ENCODE measurements at places on chromosomes 2 and 18.

GRCh38 chr2:214807653-214808052 lies 1.8 kb downstream of the BARD1 start:
- no peak for DNase-seq

DNA sequence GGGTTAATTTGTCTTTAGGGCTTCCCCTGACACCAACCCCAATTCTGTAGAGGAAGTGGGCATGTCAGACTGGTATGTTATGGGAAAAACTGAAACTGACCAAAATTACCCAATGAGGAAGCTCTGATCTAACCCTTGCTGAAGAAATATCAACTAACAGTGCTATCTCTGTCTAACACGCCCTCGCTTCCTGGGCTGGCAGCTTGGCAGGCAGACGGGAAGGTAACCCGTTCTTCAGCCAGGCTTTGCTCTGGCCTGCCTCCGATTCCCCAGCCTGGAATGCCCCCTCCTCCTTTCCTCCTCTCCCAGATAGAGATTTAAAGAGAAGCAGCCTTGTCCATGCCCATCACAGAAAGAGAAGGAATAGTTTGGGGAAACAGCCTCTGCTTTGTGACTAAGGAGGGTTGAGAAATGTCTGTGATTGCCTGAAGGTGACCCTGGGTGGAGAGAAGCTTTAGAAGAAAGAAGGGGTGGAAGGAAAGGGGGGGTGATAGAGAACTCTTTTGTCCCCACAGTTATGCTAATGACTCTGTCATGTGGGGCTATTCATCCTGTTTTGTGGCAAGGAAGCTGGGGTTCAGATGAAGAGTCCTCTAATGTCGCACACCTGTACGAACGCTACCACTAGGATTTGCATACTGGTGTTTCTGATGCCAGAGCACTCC lies 15.4 kb downstream of the HK2 start:
- no peak for DNase-seq

- DNase-seq: no peak
Measured at GRCh38 chr2:29749843-29750242, 171.5 kb downstream of the ALK start.

- no peak for DNase-seq
Measured at GRCh38 chr2:29273685-29274611, 158.7 kb downstream of the CLIP4 start.

- no peak for DNase-seq
Measured at GRCh38 chr2:9103663-9104277, 100.3 kb upstream of the MBOAT2 start.

DNA sequence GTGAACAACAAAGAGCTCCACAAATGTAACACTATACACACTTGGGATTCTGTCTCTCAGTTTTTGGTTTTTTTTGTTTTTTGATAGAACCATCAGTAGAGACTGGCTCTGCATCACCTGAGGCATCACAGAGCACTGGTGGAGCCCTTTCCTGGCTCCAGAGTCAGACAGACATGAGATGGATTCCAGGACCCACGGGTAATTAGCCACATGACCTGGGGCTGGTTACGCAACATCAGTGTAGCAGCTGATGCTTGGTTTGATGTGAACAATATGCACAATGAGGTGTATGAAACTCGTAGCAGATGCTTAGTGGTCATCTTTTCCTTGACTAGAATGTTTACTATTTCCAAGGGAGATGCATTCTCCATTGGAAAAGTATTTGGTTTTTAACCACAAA lies 40.7 kb downstream of the CMPK2 start:
- no peak for DNase-seq

DNA sequence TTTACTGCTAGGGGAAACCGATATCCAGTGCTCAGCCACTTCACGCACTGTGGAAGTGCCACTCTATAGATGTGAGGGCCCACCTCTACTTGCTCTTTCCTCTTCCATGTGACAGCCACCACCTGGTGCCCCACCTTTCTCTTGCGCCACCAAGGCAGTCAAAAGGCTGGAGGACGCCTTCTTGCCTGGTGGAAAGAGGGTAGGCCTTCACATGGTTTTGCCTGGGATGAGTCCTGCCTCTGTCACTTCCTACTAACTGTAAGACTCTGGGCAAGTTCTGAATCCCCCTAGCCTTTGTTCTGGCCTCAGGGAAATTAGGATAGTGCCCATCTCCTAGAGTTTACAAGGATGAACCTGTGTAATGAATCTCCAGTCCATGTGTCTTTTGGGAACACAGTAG lies 66.1 kb upstream of the ODC1 start:
- no peak for DNase-seq

- DNase-seq: no peak
Measured at GRCh38 chr18:26215247-26215970, 10.8 kb upstream of the TAF4B start.
